GM12891 (cell line): ENCODE measurements at places on chromosomes 6 and 20.

GRCh38 chr20:25470045-25470444 is 62.6 kb downstream of the GINS1 start:
- peak; percentile 52 for DNase-seq

DNA sequence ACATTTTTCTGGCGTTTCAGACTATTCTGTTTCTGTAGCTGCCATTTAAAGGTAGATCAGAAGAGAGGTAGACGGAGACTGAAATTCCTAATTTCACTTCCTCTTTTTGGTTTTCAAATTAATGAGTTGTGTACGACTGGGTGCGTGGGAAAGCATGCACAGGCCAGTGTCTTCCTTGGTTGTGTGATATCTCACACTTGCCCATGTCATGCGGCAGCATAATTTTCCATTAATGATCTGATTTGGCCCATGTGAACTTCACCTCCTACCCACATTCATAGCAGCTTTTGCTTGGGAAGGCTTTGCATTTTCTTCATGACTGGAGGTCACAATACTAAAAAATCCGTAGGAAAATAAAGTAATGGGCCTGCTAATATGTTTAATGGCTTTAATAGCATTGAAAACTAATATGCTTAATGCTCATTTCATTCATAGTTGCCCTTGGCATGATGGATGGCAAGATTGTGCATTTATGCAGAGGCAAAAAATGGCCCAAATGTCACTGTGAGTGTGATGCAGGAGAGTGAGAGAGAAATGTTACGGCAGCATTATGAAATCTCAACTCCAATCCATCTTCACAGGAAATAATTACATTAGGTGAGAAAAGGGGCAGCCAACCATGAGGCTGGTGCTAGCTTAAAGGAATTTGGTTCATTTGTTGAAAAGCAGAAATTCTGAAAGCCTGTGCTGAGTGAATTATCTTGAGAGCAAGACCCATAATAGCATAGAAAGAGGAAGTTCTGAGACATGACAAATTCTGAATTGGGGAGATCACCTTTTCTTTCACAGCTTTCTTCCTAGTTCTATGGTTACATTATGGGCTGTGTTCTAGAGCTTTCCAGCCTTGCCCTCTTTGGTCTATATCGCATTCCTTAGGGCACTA is 69.0 kb upstream of the UST start:
- no peak for DNase-seq

GRCh38 chr6:134172706-134173365 is 120.4 kb upstream of the SLC2A12 start:
- no peak for DNase-seq

DNA sequence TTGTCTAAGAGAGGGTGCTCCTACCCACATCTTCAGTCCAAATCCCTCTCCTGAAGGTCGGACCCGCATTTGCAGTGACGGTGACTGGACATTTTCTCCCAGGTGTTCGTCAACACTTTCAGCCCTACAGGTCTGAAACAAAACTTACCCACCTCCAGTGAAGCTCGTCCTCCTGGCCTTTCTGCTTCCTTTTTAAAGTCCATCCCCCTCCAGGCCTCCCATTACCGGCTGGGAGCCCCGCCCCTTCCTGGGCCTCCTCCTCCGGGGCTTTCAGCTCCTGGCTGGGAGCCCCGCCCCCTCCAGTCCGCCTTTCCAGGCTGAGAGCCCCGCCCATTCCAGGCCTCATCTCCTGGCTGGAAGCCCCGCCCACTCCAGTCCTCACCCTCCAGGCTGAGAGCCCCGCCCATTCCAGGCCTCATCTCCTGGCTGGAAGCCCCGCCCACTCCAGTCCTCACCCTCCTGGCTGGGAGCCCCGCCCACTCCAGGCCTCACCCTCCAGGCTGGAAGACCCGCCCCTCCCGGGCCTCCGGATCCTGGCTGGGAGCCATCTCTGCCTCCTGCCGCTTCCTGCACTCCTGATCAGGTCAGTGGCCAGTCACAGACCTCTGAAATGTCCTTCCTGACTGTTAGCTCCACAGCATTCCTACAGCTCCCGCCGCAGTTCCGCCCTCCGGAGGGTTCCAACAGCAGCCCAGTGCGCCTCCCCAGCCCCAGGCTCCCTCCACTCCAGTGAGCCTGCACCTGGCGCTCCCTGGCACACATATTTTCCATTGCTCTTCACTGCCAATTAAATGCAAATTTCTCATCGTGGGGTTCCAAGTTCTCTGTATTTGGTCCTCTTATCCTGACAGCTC is 98.5 kb downstream of the LY86 start:
- no peak for DNase-seq

DNA sequence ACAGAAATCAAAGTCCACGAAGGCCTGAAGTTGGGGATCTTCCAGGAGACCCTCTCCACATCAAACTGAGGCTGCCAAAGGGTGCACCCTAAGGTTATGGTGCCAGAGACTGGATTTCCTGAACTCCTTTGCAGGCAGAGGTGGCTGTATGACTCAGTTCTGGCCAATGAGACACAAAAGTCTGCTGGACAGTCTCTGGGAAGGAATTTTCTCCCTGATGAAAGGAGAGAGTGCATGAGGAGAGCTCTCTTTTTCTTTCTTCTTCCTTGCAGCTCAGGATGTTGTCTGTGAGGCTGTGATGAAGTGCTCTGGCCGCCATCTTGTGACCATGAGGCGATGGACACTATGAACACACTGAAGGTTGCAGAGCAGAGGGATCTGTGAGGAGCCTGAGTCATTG is 85.2 kb downstream of the MDGA1 start:
- no peak for DNase-seq

- DNase-seq: no peak
These were observed 80.2 kb downstream of the ANKEF1 start for GRCh38 chr20:10115021-10115420.

DNA sequence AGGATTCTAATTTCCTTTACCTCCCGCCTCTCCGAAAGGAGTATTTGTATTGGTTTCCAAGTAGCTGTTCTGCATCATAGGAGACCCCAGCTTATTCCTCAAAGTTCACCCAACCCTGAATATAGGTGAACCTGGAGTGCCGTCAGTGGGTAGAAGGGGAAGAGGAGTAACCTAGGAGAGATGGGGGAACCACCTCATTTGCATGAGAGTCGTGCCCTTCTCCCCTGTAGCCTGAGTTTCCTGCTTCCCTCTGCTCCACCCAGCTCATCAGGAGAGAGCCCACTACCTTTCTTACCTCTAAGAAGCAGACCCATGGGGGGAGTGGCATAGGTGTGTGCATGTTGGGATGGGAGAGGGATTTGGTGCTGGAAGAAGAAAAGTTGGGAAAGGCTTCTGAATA is 17.3 kb upstream of the WFDC2 start:
- DNase-seq: no peak

DNA sequence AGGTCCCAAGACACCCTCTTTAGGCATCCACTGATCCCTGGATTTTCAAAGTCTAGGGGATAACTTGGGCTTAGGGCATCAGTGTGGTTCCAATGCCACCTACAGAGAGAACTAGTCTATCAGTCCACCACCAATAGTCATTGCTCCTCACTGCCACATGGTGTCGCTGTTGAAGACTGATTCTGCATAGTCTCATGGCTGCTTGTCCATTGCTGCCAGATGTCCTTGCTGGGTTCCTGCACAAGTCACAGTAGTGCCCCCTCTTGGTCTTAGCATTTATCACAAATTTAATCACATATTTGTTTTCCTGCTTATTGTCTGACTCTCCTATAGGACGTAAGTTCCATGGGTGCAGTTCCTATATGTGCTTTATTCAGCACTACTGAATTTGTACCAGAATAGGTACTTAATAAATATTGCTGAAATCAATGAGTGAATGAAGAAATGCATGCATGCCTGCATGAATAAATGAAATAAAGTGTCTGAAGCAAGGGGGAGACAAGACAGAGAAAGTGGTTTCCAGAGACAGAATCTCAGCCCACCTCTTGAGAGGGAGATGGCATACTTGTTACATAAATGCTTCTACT is 45.9 kb upstream of the RALY start:
- DNase-seq: peak; percentile 23

- no peak for DNase-seq
These were observed 1370.3 kb upstream of the CITED2 start for GRCh38 chr6:140744659-140745320.

DNA sequence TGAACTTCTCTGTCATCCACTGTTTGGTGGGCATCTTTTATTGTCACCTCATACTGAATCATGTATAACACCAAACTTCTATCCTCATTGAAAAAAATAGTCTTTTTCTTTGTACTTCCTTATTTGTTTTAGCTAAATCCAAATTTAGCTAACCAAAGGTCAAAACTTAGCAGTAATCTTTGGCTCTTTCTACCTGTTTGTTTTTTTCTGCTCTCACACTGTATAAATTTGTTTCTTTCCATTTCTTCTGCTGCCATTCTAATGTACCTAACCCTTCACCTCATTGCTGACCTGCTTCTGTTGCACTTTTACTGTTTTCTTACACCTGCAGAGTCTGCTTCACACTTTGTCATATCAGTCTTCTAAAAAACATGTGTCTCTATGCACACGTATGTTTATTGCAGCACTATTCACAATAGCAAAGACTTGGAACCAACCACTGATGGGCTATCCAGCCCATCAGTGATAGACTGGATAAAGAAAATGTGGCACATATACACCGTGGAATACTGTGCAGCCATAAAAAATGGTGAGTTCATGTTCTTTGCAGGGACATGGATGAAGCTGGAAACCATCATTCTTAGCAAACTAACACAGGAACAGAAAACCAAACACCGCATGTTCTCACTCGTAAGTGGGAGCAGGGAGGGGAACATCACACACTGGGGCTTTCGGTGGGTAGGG is 7.2 kb downstream of the ATRN start:
- no peak for DNase-seq

DNA sequence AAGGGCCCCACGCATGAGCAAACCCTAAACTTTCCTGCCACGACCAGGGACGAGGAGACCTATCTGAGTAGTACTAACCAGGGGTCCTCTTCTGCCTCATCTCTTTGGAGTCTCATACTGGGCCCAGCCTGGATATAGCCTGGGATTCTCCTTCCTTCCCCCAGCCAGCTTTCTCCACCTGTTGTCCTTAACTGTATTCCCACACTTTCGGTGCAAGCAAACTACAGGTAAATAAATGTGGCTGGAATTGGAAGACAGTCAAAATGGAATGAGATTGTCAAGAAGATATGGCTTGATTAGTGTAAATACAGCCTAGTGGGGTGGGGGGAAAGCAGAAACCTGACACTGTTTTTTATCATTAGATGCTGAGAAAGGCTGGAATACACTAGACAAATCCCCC is 23.5 kb upstream of the LY86 start:
- DNase-seq: no peak

GRCh38 chr20:39424962-39425678 is 463.0 kb downstream of the DHX35 start:
- no peak for DNase-seq

DNA sequence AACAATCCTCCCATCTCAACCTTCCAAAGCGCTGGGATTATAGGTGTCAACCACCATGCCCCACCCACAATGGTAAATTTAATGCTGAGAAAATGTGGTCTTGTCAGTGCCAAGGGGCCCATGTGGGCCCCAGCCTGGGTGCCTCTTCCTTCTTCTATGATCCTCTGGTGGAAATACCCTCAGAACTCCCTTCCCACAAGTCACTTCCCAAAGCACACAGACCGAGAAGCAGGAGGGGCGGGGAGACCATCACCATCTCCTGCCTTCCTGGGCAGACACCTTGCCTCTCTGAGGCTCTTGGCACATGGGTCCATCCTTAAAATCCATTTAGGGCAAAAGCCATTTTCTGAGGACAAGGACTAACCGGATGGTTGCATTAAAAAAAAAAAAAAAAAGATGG is 59.0 kb downstream of the NOL4L start:
- DNase-seq: no peak

GRCh38 chr6:113010196-113010989 is 663.3 kb downstream of the RFPL4B start:
- DNase-seq: no peak

DNA sequence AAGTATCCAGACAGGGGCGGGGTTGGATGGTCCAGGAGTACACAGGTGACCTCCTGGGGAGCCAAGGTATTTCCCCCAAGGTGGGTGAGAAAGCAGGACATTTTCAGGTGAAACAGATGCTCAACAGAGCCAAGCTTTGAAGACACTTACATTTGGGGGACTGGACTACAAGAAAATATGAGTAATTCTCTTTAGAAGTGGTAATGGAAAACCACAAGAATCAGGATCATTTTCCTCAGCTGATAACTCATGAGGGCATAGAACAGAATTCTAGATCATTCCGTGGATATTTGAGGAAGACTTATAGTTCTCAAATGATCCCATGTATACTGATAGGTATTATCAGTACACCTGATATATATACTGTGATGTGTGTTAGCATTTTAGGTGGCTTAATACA is 89.9 kb downstream of the UST start:
- no peak for DNase-seq

DNA sequence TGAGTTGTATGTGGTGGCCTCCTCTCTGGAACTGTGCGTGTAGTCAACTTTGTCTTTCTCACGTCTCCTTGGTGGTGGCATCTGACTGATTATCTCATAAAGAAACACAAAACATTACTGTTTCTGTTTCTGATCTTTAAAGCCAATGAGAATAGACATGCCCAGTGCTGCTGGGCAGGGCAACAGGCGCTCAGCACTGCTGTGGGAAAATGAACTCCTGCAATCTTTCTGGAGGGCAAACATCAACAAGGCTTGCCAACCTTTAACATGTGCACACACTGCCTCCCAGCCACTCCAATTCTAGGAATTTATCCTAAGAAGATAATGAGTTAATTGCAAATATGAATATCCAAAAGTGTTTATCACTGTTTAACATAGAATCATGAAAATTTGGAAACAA is 106.3 kb upstream of the CD93 start:
- no peak for DNase-seq

GRCh38 chr20:16707674-16708073 is 22.2 kb upstream of the SNRPB2 start:
- no peak for DNase-seq

DNA sequence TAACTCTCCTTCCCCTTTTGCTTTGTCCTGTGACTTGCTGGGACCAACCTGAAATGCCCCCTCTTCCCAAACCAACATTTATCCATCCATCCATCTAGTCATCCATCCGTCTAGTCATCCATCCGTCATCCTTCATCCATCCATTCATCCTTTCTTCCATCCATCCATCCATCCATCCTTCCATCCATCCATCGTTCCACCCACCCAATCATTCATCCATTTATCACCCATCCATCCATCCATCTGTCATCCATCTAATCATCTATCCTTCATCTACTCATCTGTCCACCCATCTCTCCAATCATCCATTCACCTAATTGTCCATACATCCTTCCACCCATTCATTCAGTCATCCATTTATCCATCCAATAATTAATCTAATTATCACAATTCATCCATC is 92.7 kb downstream of the EDN3 start:
- no peak for DNase-seq

DNA sequence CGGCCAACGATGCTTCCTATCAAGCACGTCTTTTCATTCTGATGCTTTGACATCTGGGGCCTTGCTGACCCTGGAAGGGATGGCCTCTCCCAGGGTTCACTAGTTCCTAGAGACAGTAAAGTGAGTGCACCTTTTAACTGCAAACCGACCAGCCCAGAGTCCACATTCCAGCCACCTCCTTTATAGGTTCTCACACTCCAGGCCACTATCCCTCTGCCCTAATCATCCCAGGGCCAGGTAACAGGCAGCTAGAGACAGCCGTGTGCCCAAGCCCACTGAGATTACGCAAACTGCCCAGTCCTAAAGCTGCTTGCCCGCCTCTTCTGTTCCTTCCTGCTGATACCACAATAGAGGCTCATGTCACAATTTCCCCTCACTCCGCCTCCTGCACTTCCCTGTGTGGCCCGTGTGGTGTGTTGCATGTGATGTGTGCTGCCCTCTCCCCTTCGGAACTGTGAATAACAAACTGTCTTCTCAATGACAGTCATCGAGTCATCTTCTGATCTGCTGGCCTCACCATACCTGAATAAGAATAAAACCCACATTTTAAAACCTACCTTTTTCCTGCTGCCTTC is 123.7 kb upstream of the EXOC2 start:
- DNase-seq: no peak

- DNase-seq: no peak
These were observed 159.5 kb downstream of the DLL1 start for GRCh38 chr6:170131351-170131750.
